ENCODE measurements at places on chromosomes 16 and 17.

- no peak for DNase-seq
Measured at GRCh38 chr17:40364121-40364861, at the start of gene GJD3. Gene GJD3, minus strand, starts transcription at chr17:40364737. Its CDS starts 922 bp downstream, at chr17:40363815.

- no peak for DNase-seq
Measured at GRCh38 chr17:83032781-83033180, 46.6 kb upstream of the METRNL start.

- no peak for DNase-seq
Measured at GRCh38 chr17:43658900-43659299, 2.8 kb downstream of the MEOX1 start.

- no peak for DNase-seq
Measured at GRCh38 chr16:56022818-56023217, 147.6 kb upstream of the CES5A start.

GRCh38 chr17:144936-145670, 7.7 kb downstream of the SCGB1C2 start:
- no peak for DNase-seq

Data from NCI-H2029 (cell line).